ENCODE measurements at places on chromosomes 12 and 14. TPM values are rescaled to one million over a fixed set of nuclear protein-coding genes. Genes with fewer than 3 reads are reported as not detected.

DNA sequence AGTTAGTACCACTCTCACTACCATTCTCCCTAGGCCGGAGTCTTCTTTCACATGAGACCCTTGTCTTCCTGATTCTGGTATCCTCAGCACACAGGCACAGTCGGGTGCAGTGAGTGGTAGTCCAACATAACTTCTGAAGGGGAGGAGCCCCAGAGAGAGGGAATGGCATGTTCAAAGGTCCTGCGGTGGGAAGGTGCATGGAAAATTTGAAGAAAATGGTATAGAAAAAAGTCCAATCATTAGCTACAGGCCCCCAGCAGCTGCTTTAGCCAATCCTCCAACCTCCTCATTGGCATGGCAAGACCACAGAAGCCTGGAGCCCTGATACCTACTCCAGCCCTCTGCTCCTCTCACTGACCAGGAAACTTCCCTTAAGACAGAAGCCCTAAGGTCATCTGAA, 96.6 kb downstream of the ZFP36L1 start:
- no peak overlapping the region for H3K27ac ChIP-seq
- H3K36me3 ChIP-seq: no peaks in the 10 kb centered on the region
- DNase-seq: peak; percentile 24
- H3K4me3 ChIP-seq: no peak overlapping the region
- no peaks in the 10 kb centered on the region for H3K4me1 ChIP-seq

DNA sequence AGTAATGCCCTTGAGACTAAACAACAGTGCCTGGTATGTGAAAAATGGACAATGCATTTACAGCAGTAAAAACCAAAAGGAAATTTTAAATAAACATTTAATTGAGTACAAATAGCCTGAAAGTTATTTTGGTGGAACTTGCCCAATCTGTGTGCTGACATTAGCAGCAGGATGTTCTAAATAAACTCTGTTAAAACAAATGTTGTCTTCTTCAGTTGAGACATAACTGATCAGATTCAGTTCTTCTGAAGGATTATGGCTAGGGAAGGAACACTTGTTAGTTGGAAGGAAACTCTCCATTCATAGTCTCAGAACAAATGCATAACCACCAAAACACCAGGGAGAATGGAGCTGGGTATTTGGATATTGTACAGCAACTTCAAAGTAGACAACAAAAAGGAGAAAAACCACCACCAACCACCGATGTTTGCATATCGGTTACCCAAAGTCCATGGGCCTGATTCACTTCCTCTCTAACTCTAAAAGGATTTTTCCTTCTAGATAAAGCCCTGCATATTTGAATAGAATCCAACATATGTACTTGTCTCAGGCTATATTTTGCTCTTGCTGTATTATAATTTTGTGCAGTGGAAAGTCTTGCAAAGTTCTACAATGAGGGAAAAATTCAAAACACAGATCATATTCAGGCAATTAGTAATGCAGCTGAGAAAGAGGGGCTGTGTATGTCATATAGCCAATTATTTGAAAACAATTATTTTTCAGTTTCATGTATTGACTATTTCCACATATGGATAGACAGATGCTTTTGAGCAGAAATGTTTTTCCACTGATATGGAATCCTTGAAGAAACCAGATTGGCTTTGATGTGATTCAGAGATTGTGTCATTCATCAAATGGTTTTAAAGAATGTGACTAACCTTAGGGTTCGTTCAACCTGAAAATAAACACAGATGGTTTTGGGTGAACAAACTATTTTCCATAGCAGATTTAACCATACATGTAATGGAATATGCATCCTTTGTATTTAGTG, 152.2 kb upstream of the BMP4 start:
- H3K4me3 ChIP-seq: no peak overlapping the region
- no peaks in the 10 kb centered on the region for H3K27me3 ChIP-seq
- no peaks in the 10 kb centered on the region for H3K36me3 ChIP-seq
- H3K4me1 ChIP-seq: no peaks in the 10 kb centered on the region
- DNase-seq: no peak

- H3K27ac ChIP-seq: no peak overlapping the region
- no peaks in the 10 kb centered on the region for H3K36me3 ChIP-seq
- no peaks in the 10 kb centered on the region for H3K4me1 ChIP-seq
Observed at GRCh38 chr14:100168506-100168905, 9.1 kb upstream of the DEGS2 start.

GRCh38 chr12:18895946-18896345, 158.0 kb downstream of the CAPZA3 start:
- DNase-seq: no peak
- no peaks in the 10 kb centered on the region for H3K4me1 ChIP-seq
- H3K4me3 ChIP-seq: no peak overlapping the region
- no peak overlapping the region for H3K27ac ChIP-seq

- H3K27ac ChIP-seq: no peak overlapping the region
- H3K4me1 ChIP-seq: no peaks in the 10 kb centered on the region
- H3K4me3 ChIP-seq: no peak overlapping the region
- H3K36me3 ChIP-seq: no peaks in the 10 kb centered on the region
- no peak for DNase-seq
- H3K27me3 ChIP-seq: no peaks in the 10 kb centered on the region
Observed at GRCh38 chr14:101819251-101819990, 57.9 kb downstream of the PPP2R5C start.

GRCh38 chr14:33369041-33369440, 430.4 kb downstream of the NPAS3 start:
- no peak overlapping the region for H3K4me3 ChIP-seq
- no peaks in the 10 kb centered on the region for H3K4me1 ChIP-seq
- H3K27ac ChIP-seq: no peak overlapping the region
- DNase-seq: no peak

GRCh38 chr12:76113800-76114757, 29.6 kb upstream of the NAP1L1 start:
- H3K4me3 ChIP-seq: no peak overlapping the region
- no peak for DNase-seq
- H3K27me3 ChIP-seq: no peaks in the 10 kb centered on the region
- no peaks in the 10 kb centered on the region for H3K4me1 ChIP-seq

GRCh38 chr14:101178184-101179072, 274.9 kb upstream of the RTL1 start:
- peak; percentile 55 for DNase-seq
- H3K27me3 ChIP-seq: no peaks in the 10 kb centered on the region
- no peak overlapping the region for H3K27ac ChIP-seq
- no peaks in the 10 kb centered on the region for H3K36me3 ChIP-seq
- no peaks in the 10 kb centered on the region for H3K4me1 ChIP-seq

DNA sequence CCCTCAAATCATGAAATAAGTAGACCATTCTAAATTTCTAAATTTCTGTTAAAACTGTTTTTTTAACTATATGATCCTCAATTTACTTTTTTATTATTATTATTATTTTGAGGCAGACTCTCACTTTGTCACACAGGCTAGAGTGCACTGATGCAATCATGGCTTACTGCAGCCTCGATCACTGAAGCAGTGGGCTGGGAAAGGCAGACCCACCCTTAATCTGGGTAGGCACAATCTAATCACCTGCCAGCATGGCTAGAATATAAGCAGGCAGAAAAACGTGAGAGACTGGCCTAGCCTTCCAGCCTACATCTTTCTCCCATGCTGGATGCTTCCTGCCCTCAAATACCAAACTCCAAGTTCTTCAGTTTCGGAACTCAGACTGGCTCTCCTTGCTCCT, 2.3 kb downstream of the ERO1A start:
- no peaks in the 10 kb centered on the region for H3K27me3 ChIP-seq
- no peak for DNase-seq
- no peak overlapping the region for H3K27ac ChIP-seq
- peaks cover 6% of the 10 kb centered on the region for H3K4me1 ChIP-seq
- H3K36me3 ChIP-seq: no peaks in the 10 kb centered on the region

- no peaks in the 10 kb centered on the region for H3K27me3 ChIP-seq
- no peak overlapping the region for H3K4me3 ChIP-seq
- DNase-seq: no peak
- no peak overlapping the region for H3K27ac ChIP-seq
- H3K4me1 ChIP-seq: no peaks in the 10 kb centered on the region
Observed at GRCh38 chr12:19904819-19905218, 463.5 kb upstream of the PDE3A start.

DNA sequence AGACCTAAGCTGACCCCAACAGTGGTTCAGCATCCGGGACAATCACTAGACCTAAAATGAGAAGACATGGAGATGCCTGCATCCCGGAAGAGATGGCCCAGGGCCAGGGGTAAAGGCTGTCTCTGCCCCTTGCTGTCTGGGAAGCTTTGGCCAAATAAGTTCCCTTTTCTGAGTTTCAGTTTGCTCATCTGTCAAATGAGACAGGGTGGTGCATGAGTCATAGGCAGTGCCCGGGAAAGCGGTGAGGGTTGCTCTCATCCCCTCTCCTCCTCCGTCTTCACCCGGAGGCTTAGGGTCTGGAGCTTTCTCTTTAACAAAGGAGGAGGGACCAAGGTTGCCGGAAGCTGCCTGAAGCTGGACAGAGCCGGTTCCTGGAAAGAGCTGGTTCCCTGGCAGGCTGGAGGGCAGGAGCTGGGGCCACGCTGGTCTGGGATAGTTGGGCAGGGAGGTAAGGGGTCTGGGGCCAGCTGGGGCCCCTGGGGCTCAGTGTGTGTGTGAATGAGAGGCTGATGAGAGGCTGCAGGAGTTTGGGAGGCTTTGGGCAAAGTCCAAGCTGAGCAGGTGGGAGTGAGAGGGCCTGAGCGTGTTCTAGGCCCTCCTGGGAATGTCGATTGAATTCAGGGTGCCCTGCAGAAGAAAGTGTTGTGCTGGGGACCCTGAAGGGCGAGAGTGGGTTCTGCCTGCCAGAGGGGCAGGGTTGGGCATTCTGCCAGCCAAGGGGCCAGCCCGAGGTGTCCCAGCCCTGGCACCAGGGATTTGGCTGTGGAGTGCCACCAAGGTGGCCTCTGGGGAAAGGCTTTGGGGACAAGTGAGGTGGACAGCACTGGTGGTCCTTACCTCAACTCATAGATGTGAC, at the start of gene SDSL:
TSS of gene SDSL (plus strand) at position 351 of the 856 bp plus-strand sequence. CDS start 5,603 bp downstream, outside the sequence.
- H3K36me3 ChIP-seq: no peaks in the 10 kb centered on the region
- H3K4me1 ChIP-seq: peaks cover 5% of the 10 kb centered on the region
- peak; percentile 86 for DNase-seq
- peak within 1 kb of the TSS; percentile 68 for H3K27ac ChIP-seq
- no peaks in the 10 kb centered on the region for H3K27me3 ChIP-seq

- no peaks in the 10 kb centered on the region for H3K36me3 ChIP-seq
- no peaks in the 10 kb centered on the region for H3K4me1 ChIP-seq
- H3K4me3 ChIP-seq: no peak overlapping the region
- H3K27me3 ChIP-seq: no peaks in the 10 kb centered on the region
Observed at GRCh38 chr12:74689071-74689655, 151.5 kb downstream of the ATXN7L3B start.

- H3K4me3 ChIP-seq: no peak overlapping the region
- no peak for DNase-seq
- H3K4me1 ChIP-seq: peaks cover 7% of the 10 kb centered on the region
- H3K27ac ChIP-seq: no peak overlapping the region
- H3K36me3 ChIP-seq: no peaks in the 10 kb centered on the region
- H3K27me3 ChIP-seq: no peaks in the 10 kb centered on the region
Observed at GRCh38 chr14:89428546-89429198, 11.6 kb upstream of the FOXN3 start.

DNA sequence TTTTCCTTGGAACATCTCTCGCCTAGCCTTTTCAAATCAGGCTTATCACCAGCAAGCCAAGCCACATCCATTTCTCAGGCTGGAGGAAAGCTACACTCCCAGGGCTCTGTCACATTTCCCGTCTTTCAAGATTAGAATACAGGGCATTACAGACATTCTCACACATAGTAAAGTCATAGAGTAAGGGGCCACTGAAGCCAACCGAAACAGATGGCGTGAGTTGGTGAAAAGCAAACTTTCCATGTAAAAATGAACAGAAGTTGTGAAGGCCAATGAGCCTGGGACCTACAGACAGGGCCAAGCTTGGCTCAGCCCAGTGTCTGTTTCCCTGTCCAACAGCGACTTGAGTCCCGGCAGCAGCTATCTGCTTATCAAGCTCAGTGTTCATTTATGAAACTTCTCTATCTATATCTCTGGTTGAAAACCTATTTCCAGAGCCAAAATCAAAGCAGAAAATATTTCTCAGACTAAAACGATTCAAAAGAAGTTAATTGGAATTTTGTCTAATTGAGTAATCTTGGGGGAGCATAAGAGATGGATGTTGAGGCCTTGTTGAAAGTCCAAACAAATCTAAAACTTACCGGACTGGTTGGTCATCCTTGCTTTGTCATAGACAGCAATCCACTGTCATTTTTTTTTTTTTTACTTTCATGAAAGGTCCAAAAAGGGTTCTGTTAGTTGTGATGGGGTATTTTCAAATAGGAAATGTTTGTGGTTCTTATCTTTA, 105.6 kb downstream of the DAAM1 start:
- peak overlapping the region; percentile 10 for H3K27ac ChIP-seq
- H3K4me1 ChIP-seq: no peaks in the 10 kb centered on the region
- H3K27me3 ChIP-seq: no peaks in the 10 kb centered on the region

DNA sequence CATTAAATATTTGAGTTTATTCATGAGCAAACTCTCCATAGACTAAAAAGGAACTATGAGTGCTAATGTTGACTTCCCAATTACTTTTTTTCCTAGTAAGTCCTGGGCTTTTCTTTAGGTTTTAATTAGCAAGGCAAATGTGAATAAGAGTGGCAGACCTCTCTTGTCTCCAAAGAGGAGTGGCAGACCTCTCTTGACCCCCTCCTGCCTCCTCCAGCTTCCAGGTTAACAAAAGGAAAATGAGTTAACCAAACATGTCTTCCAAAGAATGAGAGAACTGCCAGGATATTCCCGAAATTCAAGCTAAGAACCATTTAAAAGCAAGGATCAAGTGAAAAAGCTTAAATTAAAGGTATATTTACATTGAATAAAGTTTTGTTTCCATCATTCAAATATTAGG, 253.2 kb downstream of the MDGA2 start:
- H3K4me3 ChIP-seq: no peak overlapping the region
- DNase-seq: no peak
- no peaks in the 10 kb centered on the region for H3K4me1 ChIP-seq
- H3K36me3 ChIP-seq: no peaks in the 10 kb centered on the region

- no peak for DNase-seq
- no peaks in the 10 kb centered on the region for H3K4me1 ChIP-seq
- no peak overlapping the region for H3K27ac ChIP-seq
Observed at GRCh38 chr12:121036810-121037326, 2.2 kb downstream of the OASL start.

GRCh38 chr12:93199831-93200236, 177.9 kb upstream of the NUDT4 start:
- H3K4me3 ChIP-seq: no peak overlapping the region
- no peaks in the 10 kb centered on the region for H3K4me1 ChIP-seq
- no peak overlapping the region for H3K27ac ChIP-seq

- H3K4me1 ChIP-seq: no peaks in the 10 kb centered on the region
- H3K27ac ChIP-seq: no peak overlapping the region
- no peak overlapping the region for H3K4me3 ChIP-seq
- DNase-seq: no peak
- peaks cover 4% of the 10 kb centered on the region for H3K36me3 ChIP-seq
Observed at GRCh38 chr12:22459838-22460490, 84.4 kb downstream of the C2CD5 start.

Gene FERMT2
- total RNA-seq: 78.2 TPM

Gene CATSPERB
- 2.1 TPM for total RNA-seq

Gene BCL2L14
- total RNA-seq: 2.7 TPM

Gene ADGRD1
- total RNA-seq: 6.7 TPM

Gene MIP
- not detected for total RNA-seq

Gene CNOT2
- total RNA-seq: 68.8 TPM

Gene RFLNA
- 0.76 TPM for total RNA-seq

Gene TRHDE
- 18.6 TPM for total RNA-seq

Gene PTHLH
- 0.72 TPM for total RNA-seq

Gene SRRM4
- 0.06 TPM for total RNA-seq

Gene KRT6C
- not detected for total RNA-seq

Gene RNASE3
- total RNA-seq: 0.38 TPM

Gene INSM2
- not detected for total RNA-seq
